ENCODE measurements at places on chromosomes 13 and 19. TPM values are rescaled to one million over a fixed set of nuclear protein-coding genes. Genes with fewer than 3 reads are reported as not detected.

DNA sequence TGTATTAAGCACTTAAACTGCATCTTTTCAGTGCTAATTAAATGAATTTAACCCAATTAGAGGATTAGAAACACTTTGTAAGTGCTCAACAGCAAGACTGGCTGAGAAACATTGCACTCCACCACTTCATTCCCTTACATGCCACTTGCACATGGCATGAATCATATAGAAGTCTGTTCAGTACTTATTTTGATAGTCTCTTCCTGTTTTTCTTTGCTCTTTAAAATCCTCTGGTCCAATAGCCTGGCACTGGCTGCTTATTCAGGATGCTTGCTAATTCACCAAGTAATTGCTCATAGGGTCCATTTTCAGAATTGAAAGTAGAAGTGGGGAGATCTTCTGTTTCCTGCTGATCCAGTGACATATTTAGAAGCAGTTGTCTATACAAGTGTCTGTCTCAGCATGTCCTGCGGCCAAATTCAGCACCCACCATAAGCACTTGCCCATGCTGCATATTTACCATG lies 900.1 kb downstream of the PCDH9 start:
- no peak overlapping the region for H3K4me3 ChIP-seq
- no peak overlapping the region for H3K27ac ChIP-seq
- no peaks in the 10 kb centered on the region for H3K36me3 ChIP-seq
- no peak for DNase-seq
- H3K27me3 ChIP-seq, result no peaks in the 10 kb centered on the region

DNA sequence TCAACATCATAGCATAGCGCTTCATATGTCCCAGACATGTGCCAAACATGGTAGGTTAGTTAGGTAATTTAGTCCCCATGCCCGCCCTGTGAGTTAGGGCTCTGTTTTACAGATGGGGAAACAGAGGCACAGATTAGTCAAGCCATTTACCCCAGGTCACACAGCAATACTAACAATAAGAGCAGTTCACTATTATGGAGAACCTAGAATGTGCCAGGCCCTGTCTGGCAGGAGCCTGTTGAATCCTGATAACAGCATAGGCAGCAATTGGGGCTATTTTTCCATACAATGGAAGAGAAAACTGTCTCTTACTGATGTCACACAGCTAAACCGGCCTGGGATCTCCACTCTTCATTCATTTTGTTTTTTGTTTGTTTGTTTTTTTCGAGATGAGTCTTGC lies 6.5 kb upstream of the PPP1R37 start:
- H3K36me3 ChIP-seq, result peaks cover 2% of the 10 kb centered on the region
- DNase-seq, result no peak
- no peak overlapping the region for H3K4me3 ChIP-seq
- no peaks in the 10 kb centered on the region for H3K27me3 ChIP-seq
- no peaks in the 10 kb centered on the region for H3K4me1 ChIP-seq

ZIC2 gene
- total RNA-seq, result 0.11 TPM

DNA sequence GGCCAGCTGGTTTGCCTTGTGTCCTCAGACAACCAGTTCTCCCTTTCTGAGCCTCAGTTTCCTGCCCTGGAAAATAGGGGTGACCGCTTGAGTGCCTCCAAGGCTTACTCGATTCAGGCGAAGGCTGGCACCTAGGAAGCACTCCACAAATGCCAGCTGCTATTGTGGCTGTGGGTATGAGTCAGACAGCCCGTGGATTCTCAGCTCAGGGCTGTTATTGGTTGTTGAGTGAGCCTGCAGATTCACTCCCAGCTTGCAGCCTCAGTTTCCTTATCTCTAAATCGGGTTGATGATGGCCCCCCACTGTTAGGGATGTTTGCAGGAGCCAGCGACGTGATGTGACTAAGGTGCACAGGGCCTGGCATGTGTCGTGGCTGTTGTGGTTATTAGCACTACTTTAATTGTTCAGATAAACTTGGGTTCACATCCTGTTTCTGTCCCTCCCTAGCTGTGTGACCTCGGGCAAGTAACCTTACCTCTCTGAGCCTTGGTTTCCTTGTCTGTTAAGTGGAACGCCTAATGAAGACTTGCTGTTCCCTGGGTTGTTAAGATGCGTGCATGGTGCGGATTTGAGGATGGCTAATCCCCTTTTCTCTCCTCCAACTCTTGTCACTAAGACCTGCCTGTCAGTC lies 2.4 kb downstream of the MARK4 start:
- DNase-seq, result no peak
- no peak overlapping the region for H3K4me3 ChIP-seq
- no peaks in the 10 kb centered on the region for H3K4me1 ChIP-seq
- H3K36me3 ChIP-seq, result no peaks in the 10 kb centered on the region
- H3K27me3 ChIP-seq, result no peaks in the 10 kb centered on the region
- no peak overlapping the region for H3K27ac ChIP-seq

- H3K27ac ChIP-seq, result no peak overlapping the region
- H3K27me3 ChIP-seq, result no peaks in the 10 kb centered on the region
- H3K4me3 ChIP-seq, result no peak overlapping the region
- H3K36me3 ChIP-seq, result no peaks in the 10 kb centered on the region
- no peaks in the 10 kb centered on the region for H3K4me1 ChIP-seq
Observed at GRCh38 chr13:114038211-114038613, 64.3 kb upstream of the C13orf46 start.

- no peak for DNase-seq
- no peaks in the 10 kb centered on the region for H3K27me3 ChIP-seq
- H3K27ac ChIP-seq, result no peak overlapping the region
- no peak overlapping the region for H3K4me3 ChIP-seq
- H3K36me3 ChIP-seq, result no peaks in the 10 kb centered on the region
- no peaks in the 10 kb centered on the region for H3K4me1 ChIP-seq
Observed at GRCh38 chr13:114049626-114050101, 75.8 kb upstream of the C13orf46 start.

ZNF534 gene
- 1.5 TPM for total RNA-seq

- no peaks in the 10 kb centered on the region for H3K36me3 ChIP-seq
- no peak overlapping the region for H3K4me3 ChIP-seq
- H3K27ac ChIP-seq, result no peak overlapping the region
- no peaks in the 10 kb centered on the region for H3K4me1 ChIP-seq
- H3K27me3 ChIP-seq, result no peaks in the 10 kb centered on the region
Observed at GRCh38 chr13:35979361-35979951, 151.7 kb downstream of the DCLK1 start.

SLITRK5 gene
- 0.06 TPM for total RNA-seq

DNA sequence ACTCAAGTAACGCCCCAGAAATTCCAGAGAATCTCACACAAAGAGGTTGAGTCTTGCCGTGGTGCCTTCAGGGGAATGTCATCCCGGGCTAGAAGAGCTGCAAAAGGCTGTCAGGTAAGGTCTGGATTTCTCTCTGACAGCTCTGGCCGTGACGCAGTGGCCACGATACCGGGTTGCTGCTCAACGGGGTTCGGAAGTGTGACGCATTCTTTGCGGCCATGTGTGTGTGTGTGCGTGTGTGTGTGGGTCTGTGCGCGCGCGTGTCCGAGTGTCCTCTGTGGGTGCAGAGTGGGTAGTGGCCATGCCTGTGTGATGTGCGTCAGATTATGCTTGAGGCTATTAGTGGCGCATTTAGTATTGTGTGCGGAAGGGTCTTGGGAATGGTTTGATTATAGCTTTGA lies 306 bp downstream of the ZNF540 start:
- peaks cover 11% of the 10 kb centered on the region for H3K27me3 ChIP-seq
- no peaks in the 10 kb centered on the region for H3K4me1 ChIP-seq
- DNase-seq, result no peak
- peak overlapping the region; percentile 92 for H3K27ac ChIP-seq

ZNF229 gene
- total RNA-seq, result 6.6 TPM

GRCh38 chr19:32316034-32316433 lies 29.4 kb upstream of the ZNF507 start:
- DNase-seq, result peak; percentile 15
- no peaks in the 10 kb centered on the region for H3K4me1 ChIP-seq
- H3K4me3 ChIP-seq, result no peak overlapping the region
- H3K27ac ChIP-seq, result no peak overlapping the region
- no peaks in the 10 kb centered on the region for H3K36me3 ChIP-seq
- H3K27me3 ChIP-seq, result no peaks in the 10 kb centered on the region

Data from cardiac muscle cell (in vitro differentiated cells and primary cell).